Activated CD4-positive, CD25-positive, alpha-beta regulatory T cell treated with anti-CD3 and anti-CD28 coated beads, Interleukin-2, amount 50 U/mL, for 16 hours (primary cell): ENCODE measurements at places on chromosomes 5 and 9.
A peak's percentile ranks its signal among the peaks of the same experiment; 100 is the strongest.

- peak; percentile 40 for DNase-seq
Measured at GRCh38 chr5:134132372-134133187, 18.1 kb downstream of the TCF7 start.

DNA sequence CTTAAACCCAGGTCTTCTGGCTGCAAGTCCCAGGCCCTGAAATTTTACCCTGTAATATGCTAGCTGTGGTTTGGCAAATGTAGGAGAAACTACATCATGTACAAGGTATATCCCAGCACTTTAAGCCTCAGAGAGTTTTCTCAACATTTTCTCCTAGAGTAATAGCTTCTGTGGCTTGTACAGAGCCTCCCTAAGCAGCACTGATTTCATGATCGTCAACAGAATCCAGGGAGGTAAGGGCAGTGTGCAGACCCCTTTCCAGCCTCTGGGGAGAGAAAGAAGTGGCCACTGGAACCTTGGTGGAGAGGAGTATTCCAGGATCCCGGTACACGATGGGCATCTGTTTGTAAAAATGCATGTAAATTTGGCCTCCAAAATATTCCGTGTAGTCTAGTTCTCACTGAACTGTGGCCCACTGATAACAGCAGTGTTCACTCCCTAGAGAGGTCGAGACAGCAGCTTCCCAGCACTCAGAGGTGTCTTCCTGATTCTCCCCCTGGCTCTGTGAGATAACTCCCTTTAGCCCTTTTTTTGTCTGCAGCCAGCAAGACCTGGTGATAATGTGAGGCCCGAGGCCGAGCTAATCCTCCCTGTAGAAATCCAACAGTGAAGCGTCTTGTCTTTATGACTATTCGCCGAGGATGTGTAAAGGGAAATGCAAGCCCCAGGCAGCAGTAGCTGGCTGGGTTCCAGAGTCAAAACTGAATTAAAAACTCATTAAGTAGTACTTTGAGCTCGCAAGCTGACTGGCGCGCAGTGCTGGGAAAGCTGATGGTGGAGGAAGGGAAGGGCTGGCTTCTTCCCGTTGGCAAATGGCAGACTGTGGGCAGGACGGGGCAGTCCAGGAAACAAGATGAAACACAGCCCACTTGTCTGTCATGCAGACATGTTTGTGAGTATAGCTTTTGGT lies 59.0 kb downstream of the MAP1B start:
- no peak for DNase-seq

GRCh38 chr9:100601216-100601615 lies 23.3 kb downstream of the CAVIN4 start:
- no peak for DNase-seq

GRCh38 chr9:78118742-78119473 lies 87.3 kb upstream of the GNAQ start:
- DNase-seq = no peak

DNA sequence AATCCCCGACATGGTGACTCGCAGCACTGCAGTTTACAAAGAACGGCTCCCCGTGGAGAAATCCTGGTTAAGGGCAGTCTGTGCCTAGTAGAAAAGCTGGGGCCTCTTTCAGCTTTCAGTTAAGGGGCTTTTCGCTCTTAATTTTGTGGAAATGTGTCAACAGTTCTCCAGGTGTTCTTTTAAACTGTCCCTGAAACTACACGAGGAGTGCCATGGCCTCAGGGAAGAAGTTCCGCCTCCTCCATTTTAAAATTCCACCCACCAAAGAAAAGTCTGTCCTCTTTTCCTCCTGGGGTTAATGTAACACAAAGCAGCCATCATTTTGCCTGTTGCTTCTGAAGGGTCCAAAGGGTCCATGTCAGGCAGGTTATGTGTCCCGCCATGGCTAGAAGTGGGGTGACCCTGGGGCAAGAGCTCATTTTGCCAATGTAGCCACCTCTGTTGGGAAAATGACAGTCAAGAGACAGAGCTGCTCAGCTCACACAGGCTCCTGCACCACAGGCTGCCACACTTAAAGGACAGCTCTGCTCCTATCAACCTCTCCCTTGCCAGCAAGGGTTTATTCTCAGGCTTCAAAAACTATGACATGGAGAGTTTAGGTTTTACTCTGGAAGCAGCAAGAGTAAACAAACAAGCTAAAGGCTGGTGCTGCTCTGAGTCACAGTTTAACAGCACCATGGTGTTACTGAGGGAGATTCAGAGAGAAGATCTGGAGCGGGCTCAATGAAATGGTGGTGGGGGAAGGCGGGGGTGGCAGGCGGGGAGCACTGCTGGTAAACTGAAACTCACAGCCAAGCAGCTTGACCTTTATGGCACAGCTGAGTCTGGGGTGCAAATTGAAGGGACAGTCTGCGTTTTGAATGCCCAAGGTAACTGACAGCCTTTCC lies 3.2 kb downstream of the WHRN start:
- no peak for DNase-seq
